ENCODE measurements at places on chromosomes 12 and 14.

DNA sequence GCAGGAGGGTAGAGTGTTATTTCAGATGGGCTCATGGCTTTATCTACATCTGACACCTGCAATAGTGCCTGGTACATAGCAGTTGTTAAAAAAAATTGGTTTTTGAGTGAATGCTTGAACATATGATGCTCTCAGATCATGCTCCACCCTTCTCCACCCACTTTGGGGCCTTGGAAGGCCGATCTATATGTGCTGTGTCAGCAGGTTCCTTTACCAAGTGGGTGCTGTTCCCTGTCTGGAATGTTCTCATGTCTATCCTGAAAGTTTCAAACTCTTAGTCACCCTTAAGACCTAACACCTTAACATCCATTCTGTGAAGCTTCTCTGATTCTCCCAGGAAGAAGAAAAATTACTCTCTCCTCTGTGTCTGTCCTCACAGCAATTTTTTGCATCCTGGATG lies 556.3 kb upstream of the TBX3 start:
- DNase-seq: no peak

DNA sequence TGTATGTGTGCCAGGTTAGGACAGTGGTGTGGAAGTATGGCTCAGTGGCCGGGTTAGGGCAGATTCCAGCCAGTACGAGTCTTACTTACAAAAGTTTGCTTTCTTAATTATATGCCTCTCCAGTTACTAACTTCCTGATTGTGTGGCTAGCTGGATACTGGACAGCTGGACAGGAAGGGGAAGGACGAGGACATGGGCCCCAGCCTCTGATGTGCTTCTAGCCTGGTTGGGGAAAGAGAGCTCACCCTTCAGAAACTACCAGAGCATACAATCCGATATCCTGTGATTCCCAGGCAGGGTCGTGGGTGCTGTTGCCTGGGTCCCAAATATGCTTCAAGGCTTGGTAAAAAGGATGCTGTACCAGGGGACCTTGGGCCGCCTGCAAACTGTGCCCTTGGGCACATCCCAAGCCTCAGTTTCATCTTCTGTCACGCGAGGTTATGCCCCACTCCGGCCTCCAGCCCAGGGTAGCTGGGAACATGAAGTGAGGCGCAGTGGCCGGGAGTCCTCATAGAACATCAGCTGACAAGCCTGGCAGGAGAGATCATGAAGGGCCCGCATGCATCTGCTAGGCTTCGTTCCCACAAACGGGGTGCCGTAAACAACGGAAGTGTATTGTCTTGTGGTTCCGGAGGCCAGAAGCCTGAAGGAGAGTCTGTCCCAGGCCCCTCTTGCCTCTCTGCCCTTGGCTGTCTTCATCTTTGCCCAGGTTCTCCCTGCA lies 23.2 kb upstream of the RIN3 start:
- no peak for DNase-seq

- peak; percentile 100 for DNase-seq
These were observed 20.9 kb upstream of the GPRC5A start for GRCh38 chr12:12870465-12870864.

- DNase-seq: no peak
These were observed 338.0 kb upstream of the FKBP4 start for GRCh38 chr12:2456813-2457186.
